ENCODE measurements at places on chromosomes 3 and 15. TPM values are rescaled to one million over a fixed set of nuclear protein-coding genes. Genes with fewer than 3 reads are reported as not detected.

SNTN gene
- not detected for total RNA-seq

GATM gene
- total RNA-seq, result 22.8 TPM

RBPMS2 gene
- total RNA-seq, result not detected

SAXO2 gene
- total RNA-seq, result 1.1 TPM

THBS1 gene
- total RNA-seq, result 386 TPM

METTL6 gene
- 23.6 TPM for total RNA-seq

CSPG4 gene
- total RNA-seq, result 42.9 TPM

MESP2 gene
- total RNA-seq, result 2.3 TPM

CHRNA3 gene
- 0.59 TPM for total RNA-seq

EBLN2 gene
- 10.8 TPM for total RNA-seq

MST1R gene
- 11.9 TPM for total RNA-seq

MKRN3 gene
- not detected for total RNA-seq

RBP2 gene
- not detected for total RNA-seq

LDHAL6B gene
- not detected for total RNA-seq

HRG gene
- total RNA-seq, result not detected

CACNA2D3 gene
- 3.4 TPM for total RNA-seq

All from breast epithelium (tissue), 4 donors.